ENCODE measurements at places on chromosomes 1 and 21.

- DNase-seq: no peak
Observed at GRCh38 chr1:6434186-6434585, 9.6 kb downstream of the ESPN start.

DNA sequence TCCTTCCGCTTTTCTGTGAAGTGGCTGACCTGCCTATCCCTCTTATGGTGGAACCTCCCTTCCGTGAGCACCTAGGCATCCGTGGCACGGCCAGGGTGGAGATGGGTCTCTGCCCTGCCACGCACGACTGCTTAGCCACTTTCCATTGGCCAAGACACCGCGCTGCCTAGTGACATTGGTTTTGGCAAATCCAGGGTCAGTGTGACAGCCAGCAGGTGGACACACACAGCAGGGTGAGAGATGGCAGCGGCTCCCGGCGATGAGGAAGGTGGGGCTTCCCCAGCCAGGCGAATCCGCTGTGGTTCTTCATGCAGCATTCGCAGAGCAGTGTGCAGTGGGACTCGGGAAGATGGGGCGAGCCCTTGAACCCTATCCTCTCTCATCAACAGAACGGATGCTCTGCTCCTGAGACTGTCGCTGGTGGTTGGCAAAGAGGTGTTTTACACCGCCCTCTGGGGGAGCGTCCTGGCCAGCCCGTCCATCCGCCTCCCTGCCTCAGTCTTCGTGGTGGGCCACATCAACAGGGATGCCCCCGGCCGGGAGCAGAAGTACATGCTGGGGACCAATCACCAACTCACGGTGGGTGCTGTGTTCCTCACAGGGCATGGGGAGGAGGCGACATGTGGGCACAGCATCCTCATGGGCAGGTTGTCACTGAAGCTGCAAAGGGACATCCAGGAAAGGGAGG lies 51.8 kb downstream of the DOP1B start:
- DNase-seq: no peak

DNA sequence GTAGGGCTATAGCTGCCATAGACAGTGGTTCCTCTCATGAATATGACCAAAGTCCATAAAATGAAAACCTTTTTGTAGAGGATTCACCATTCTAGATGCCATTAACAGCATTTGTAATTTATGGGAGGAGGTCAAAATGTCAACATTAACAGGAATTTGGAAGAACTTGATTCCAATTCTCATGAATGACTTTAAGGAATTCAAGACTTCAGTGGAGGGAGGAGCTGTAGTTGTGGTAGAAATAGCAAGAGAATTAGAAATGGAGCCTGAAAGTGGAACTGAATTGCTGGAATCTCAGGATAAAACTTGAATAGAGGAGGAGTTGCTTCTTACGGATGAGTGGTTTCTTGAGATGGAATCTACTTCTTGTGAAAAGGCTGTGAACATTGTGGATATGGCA lies 65.4 kb upstream of the ESRRG start:
- no peak for DNase-seq

- no peak for DNase-seq
Observed at GRCh38 chr21:45056296-45056904, 18.0 kb upstream of the ADARB1 start.

DNA sequence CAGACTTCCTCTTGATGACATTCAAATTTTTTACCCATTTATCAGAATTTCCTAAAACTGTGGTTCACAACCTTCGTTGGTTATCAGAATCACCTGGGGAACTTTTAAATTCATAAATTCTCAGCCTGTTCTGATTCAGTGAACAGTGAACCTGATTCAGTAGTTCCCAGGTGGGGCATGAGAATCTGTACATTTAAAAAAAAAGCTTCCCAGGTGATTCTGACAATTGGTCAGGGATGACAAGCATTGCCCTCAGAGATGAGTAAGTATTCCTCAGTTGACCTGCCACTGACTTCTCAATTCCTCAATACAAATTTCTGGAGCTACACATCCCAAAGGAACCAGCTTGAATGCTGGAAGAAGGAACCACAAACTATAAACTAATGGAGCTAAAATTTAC lies 23.5 kb upstream of the CR2 start:
- DNase-seq: no peak

DNA sequence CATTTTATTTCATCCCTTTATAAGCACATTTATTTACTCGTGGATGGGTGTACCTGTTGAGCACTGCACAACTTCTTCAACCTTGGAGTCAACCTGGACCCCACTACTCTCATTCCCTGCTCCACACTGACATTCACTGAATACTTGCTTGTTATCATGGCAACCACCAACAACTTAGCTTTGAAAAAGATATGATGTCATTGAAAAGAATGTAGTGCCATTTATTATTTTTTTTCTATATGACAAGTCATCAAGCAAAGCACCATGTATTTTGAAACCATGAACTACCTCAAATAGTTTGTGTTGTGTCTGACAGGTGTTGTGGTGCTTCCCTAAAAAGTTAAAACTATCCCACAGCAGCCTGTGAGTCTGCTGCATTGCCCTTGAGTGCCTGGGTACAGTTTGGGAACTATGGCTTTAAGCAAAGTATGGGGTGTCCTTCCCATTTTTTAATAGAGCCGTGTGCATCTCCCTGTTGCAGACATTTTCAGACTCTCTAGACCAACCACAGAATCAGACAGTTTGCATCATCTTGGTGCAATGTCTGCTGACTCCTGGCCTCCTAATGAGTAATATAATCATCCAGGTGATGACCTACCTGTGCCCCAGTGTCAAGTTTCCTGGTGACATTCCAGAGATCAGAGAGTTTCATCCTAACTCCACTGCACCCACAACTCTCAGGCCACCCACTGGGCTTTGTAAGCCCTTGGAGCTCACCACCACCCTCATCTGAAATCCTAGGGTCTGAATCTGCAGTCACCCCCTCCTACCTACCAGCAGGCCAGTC lies 339.7 kb upstream of the PROX1 start:
- DNase-seq: no peak

DNA sequence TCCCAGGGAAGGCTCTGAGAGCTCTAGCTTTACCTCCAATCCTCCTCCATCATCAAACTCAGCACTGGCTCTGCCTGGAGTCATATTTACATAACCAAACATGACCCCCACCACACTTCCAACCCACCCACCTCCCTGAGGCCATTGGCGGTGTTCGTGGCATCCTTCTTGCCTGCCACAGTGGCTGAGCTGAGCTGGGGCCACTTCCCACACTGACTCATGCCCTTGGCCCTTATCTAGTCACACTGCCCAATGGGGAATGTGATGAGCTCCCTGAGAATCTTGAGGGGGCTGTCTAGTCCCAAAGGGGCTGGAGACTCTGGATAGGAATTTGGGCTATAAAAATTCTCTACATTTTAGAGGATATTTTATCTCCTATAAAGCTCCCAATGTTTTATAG lies 230.9 kb upstream of the IRF2BP2 start:
- DNase-seq: no peak

DNA sequence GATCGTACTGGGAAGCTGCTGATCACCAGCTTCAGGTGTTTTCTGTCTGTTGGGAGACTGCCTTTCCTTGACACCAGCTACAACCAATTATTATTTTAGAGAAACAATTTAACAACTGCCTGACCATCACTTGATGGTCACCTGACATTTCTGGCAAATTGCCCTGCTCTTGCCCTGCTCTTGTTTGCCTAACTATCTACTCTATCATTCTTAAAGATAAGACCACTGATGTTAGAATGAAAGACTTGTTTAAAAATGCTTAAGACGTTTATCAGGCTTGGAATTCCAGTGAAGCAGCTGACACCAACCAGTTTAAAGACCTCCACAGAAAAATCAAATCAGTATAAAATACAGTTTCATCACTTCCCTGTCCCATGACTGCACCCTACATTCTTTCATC lies 423.3 kb upstream of the CAMK1G start:
- no peak for DNase-seq

DNA sequence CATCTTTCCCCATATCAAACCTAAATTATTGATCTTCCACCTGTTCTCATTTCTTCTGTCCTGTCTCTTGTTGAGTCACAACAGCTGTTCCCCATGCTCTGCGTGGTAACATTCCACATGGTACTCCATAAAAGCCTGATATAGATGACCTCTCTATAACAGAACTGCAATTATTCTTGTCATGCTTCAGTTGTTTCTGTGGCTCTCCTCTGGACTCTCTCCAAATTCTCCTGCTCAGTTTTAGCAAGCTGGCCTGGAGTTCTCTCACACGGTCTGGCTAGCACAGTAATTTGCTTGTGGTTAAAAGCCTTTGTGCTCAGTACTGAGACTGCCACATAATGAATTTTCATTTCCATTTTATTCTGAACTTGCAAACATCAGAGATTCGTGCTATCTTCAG lies 10.6 kb upstream of the LRRC39 start:
- DNase-seq: no peak

- DNase-seq: no peak
Observed at GRCh38 chr1:60090655-60091054, 17.1 kb upstream of the C1orf87 start.

GRCh38 chr1:210587566-210587965 lies 258.9 kb downstream of the HHAT start:
- DNase-seq: no peak

GRCh38 chr1:62084310-62084890 lies 110.2 kb upstream of the L1TD1 start:
- no peak for DNase-seq

DNA sequence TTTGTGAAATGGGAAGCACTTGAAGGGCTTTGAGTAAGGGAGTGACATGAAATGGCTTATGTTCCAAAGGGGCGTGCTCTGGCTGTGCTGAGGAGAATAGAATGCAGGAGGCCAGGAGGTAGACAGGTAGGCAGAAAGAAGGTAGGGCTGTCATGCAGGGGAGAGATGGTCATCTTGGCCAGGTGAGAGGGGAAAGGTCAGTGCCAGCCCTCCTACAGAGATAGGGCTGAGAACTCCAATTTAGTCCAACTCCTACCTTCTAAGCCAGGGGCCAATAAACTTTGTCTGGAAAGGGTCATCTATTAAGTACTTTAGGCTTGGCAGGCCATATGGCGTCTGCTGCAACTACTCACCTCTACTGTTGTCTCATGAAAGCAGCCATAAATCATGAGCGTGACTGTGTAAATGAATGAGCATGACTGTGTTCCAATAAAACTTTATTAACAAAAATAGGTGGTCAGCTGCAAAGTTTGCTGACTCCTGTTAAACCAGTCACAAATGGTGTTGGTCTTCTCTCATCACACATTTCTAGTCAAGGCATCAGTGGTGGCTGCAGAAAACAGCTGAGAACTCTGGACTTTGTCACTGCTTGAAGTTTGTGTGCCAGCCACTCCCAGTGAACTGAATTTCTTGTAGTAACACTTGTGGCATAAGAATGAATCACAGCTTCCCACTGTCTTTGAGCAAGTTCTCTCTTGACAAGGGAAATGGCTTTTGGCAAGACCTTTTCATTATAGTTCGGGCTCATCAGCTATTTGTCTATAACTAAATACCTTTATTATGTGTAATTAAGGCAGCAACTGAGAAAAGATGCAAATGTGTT lies 32.0 kb upstream of the CD2 start:
- no peak for DNase-seq

GRCh38 chr1:179016706-179017382 lies 8.8 kb upstream of the FAM20B start:
- DNase-seq: no peak

DNA sequence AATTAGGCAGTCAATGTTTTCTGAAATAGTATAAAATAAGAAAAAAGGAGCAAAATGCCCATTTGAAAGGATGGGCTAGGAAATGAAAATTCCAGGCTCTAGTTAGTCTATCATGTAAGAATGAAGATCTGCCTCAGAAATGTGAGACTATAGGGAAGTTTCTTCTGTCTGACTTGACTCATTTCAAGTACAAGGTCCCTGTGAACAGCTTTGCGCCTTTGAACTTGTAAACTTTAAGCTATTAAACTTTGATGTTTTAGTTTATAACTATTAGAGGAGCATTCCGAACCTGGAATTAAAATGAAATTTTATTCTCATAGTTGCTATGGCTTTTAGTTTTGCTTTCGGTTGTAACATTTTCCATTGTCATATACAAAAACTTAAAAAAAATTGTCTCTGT lies 199.4 kb downstream of the RPS6KC1 start:
- no peak for DNase-seq

DNA sequence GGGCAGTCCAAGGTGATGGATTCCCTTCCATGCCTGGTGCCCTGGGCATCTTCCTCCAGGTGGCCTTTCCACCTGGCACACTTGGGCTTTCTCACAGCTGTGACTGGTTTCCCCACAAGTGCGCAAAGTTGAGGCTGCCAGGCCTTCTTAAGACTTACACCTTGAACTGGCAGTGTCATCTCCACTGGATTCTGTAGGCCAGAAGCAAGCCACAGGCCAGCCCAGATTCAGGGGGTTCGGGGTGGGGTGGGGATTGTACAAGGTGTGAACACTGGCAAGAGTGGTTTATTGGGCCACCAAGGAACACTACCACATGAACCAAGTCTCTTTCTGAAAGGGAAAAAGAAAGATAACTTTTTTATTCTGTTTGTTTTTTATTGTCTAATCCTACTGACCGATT lies 27.2 kb downstream of the DYRK1A start:
- DNase-seq: no peak

DNA sequence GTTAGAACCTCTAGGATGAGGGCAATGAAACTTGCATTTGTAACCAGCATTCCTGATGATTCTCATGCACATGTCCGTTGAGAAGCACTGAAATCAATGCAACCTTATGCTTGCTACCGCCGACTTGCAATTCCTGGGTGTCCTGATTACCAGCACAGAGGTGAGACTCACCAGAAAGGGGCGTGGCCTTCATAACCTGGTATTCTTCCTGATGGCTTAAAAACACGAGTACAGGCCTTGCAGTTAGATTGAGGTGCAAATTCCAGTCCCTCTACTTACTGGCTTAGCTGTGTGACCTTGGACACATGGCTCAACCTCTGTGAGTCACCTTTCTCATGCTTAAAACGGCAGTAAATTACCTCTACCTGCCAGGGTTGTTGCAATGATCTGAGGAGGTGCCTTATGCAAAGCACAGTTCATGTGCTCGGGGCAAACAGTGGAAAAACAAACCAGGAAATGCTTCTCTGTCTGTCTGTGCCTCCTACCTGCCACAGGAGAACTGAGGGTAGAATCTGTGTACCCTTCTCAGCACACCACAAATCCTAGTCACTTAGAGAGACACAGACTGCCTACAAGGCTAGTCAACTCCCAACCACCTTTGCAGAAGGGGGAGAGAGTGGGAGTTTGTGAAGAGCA lies 39.1 kb upstream of the ECE1 start:
- no peak for DNase-seq

DNA sequence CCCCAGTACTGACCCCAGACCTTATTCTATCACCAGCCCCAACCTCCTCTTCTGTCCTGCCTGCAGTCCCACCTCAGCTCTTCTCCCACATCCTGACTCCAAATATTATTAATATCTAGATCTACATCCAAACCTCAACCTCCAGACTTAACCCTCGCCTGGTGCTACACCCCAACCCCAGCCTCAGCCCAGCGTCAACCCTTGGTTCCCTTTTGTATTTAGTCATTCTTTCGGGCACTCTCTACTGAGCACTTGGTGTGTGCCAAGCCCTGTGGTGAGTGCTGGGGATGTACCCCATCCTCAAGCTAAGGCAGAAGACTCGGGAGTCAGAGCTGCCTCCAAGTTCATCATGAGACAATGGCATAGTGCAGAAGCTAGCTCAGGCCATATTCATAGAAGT lies 1.1 kb downstream of the SHISAL2A start:
- DNase-seq: no peak

GRCh38 chr1:117215733-117216462 lies 5.2 kb upstream of the VTCN1 start:
- DNase-seq: no peak

Measured in T follicular helper cell (primary cell).